ENCODE measurements at places on chromosomes 7 and 10. TPM values are rescaled to one million over a fixed set of nuclear protein-coding genes. Genes with fewer than 3 reads are reported as not detected.

The HOXA6 gene
- total RNA-seq = 3.1 TPM

DNA sequence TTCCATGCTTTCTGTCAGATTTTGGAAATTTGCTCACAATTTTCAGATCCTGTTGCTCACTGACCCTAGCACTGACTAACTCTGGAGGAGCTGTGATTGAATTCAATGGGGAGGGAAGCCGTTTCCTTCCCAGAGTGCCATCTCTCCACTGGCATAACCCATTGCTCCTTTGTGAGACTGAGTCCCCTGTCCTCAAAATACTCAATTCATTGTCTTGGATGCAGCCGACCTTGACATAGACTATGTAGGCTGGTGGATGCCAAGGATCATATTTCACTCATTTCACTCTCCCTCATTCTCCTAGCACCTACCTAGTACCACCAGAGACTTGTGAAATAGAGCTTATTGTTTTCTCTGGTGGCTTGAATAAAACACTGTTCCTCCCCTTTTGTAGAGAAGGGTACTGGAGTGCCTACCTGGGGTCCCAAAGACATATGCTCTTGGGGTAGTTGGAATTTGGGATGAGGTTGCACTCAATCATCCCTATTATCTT lies 511.3 kb upstream of the ZMIZ1 start:
- no peak for DNase-seq

- DNase-seq = no peak
These were observed 37.8 kb downstream of the COBL start for GRCh38 chr7:51278797-51279196.

DNA sequence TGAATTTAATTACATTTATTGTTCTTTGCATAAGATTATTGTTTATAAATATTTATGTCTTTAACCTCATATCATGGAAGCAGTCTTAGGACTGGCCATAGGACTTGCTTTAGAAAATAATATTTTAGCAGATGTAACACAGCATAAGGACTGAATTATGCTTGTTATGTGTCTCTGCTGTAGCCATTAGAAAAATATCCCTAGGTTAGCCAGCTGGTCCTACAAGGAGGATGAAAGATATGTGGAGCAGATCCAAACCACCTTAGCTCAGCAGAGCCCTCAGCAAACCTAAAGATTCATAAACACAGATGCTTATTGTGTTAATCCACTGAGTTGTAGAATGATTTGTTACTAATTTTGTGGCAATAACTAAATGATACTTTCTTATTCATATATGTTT lies 166.0 kb upstream of the COL1A2 start:
- DNase-seq = no peak

- DNase-seq = no peak
These were observed 510.2 kb upstream of the KLF6 start for GRCh38 chr10:4294996-4295792.

DNA sequence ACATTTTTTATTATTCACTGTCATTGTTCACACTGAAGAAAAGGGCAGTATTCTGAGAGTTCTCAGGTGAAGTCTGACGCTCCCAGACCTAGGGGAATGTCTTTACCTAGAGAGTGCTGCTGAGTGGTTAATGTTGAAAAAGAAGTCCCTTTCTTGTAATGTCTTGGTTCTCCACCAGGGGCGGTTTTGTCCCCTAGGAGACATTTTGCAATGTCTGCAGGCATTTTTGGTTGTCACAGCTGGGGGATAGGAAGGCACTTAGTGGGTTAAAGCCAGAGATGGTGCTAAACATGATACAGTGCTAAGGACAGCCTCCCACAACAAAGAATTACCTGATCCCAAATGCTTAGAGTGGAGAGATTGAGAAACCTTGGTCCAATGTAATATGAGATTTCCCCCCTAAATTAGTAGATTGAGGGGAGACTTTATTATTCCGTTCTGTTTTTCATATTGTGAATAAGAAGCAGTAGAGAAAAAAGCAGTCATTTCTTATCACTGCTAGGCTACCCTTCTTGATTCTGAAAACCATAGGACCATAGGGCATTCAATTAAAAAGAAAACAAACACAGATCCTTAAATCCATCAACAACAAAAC lies 13.1 kb downstream of the UMAD1 start:
- no peak for DNase-seq
